ENCODE measurements at places on chromosomes 6 and 20.
A peak's percentile ranks its signal among the peaks of the same experiment; 100 is the strongest.

DNA sequence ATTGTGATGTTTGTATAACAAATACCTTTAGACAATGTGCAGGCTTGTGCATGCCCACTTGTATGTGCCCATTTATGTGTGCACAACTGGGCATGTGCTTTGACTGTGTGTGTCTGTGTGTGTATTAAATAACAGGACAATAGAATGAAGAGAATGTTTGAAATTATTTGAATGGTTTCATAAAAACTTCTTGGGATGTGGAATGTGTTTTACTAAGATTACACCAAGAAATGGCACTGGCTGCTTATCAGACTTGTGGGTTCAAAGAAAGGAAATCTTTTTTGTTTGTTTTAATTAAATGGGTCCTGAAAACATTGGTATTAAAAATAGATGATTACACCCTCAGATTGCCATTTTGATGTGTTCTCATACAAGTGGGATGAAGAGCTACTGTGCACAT, 191.6 kb upstream of the CCN2 start:
- no peak for DNase-seq

GRCh38 chr20:36821964-36822437, 48.4 kb upstream of the DSN1 start:
- no peak for DNase-seq

DNA sequence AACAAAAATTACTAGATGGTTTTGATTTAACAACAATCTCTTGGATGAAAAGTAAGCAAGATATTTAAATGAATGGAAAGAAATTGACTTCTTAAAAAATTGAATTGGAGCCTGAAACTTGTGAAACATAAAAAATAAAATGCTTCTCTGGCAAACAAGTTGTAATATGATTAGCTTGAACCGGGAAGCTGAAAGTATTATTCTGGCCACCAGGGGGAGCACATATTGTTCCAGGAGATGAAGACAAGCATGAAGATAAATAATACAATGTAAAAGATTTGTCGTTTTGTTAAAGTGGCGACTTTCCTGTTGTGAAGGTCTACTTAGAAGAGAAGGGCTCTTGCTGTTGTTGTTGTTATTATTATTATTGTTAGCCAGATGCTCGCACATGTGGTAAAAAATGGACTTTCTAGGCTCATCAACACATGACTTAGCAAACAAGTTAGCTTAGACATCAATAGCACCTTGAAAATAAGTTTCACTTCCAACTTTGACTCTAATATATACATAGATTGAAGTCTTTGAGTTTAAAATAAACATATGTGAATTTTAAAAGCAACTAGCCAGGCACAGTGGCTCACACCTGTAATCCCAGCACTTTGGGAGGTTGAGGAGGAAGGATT, 14.2 kb downstream of the PAX1 start:
- peak; percentile 48 for DNase-seq

DNA sequence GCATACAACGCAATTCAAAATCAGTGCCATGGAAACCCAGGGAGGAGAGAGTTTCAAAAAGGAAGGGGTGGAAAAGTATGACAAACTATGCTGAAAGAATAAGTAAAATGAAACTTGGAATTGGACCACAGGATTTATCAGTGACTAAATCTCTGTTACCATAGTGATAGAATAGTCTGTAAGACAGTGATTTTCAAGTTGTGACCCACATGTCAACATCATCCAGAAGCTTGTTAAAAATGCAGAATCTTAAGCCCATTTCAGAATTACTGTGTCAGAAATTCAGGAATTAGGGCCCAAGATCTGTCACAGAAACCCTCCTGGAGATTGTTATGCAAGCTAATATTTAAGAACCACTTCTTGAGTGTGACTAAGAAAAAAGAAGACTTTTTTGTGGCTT, 417.7 kb upstream of the JAG1 start:
- no peak for DNase-seq
